ENCODE measurements at places on chromosomes 3 and 15.

DNA sequence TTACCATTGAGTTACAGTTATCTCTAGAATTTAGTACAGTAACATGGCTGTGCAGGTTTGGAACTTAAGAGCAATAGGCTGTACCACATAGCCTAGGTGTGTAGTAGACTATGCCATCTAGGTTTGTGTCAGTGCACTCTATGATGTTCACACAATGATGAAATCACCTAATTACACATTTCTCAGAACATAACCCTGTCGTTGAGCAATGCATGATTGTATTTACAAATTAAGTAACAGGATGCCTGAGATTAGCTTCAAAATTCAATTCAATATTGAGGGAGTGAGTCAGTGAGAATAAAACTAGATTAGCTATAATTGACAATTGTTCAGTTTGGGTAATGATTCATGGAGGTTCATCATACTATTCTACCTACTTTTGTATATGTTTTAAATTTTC, 633.8 kb downstream of the IGSF11 start:
- H3K4me3 ChIP-seq: no peak overlapping the region
- no peaks in the 10 kb centered on the region for H3K36me3 ChIP-seq
- no peak for DNase-seq
- H3K27ac ChIP-seq: no peak overlapping the region

DNA sequence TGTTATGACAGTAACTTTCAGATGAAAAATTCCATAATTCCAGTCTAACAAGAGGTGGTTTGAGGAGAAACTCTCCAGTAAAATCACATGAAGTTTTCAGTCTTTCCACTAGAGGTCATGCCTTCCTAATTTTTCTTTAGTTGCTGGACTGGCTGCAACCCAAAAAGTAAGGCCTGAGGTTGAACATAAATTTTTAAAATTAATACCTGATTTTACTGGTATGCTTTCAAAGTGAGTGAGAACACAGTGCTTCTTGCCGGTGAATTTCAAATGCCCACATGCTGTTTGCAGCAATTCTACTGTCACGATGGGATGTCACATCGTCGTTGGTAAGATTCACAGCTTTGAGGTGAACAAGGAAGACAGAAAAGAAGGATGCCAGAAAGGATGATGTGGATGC, 89.0 kb upstream of the FGF12 start:
- H3K27me3 ChIP-seq: peaks cover 11% of the 10 kb centered on the region
- H3K4me1 ChIP-seq: no peaks in the 10 kb centered on the region
- no peak for DNase-seq

- H3K27ac ChIP-seq: no peak overlapping the region
- no peaks in the 10 kb centered on the region for H3K27me3 ChIP-seq
- no peak overlapping the region for H3K4me3 ChIP-seq
- DNase-seq: no peak
Measured at GRCh38 chr3:87461036-87461435, 184.7 kb upstream of the POU1F1 start.

DNA sequence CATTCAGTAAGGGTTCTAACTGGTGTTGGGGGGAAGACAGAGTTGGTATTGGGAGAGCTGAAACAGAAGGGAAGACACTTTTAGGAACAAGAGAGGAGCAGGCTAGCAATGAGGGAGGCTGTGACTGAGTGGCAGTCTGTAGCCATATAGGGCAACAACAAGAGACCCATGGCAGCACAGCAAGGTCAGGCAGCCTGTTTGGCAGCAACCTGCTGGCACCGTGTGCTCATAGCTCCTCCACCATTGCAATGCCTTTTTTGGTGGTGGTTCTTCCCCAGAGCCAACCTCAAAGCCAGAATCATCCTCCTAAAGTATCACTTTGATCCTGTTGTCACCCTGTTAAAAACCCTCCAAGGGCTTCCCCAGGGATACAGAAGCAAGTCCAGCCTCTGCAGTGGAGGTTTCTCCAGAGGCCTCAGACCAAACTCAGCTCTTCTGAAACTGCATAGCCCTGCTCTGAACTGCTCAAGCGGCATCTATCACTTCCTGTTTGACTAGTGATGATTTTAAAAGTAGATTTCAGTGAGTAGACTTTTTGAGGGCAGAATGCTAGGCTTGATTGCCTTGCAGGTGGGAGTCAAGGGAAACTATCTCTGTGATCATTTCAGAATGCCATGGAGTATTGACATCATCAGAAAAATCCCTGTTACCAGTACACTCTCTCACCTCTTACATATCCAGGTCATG, 176.9 kb downstream of the STAC start:
- H3K27me3 ChIP-seq: no peaks in the 10 kb centered on the region
- no peak overlapping the region for H3K4me3 ChIP-seq
- H3K36me3 ChIP-seq: no peaks in the 10 kb centered on the region
- no peak overlapping the region for H3K27ac ChIP-seq
- H3K4me1 ChIP-seq: no peaks in the 10 kb centered on the region

DNA sequence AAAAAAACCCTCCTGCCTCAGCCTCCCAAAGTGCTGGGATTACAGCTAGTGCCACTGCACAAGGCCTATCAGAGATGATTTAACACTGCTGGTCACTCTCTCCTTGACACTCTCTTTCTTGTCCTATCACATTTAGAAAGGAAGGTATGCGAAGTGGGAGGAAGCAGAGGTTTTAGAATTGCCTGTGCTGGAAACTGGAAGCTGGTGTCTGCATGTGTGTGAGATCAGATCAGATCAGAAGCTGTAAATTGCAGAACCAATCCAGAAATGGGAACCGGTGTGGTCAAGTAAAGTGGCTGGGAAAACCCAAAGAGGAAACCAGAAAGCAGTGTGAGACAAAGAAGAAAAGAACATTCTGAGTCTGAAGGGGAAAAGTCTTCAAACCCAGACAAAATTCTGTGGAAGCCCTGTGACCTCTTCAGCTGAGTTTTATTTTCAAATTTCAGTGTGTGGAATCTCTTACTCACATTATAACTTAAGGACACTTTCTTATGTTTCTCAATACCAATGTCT, 2.8 kb downstream of the EFHB start:
- peak; percentile 66 for DNase-seq
- H3K4me3 ChIP-seq: peak overlapping the region; percentile 79
- H3K4me1 ChIP-seq: peaks cover 27% of the 10 kb centered on the region
- H3K36me3 ChIP-seq: no peaks in the 10 kb centered on the region
- peaks cover 10% of the 10 kb centered on the region for H3K27me3 ChIP-seq

GRCh38 chr3:30795176-30795575, 99.3 kb downstream of the GADL1 start:
- no peak overlapping the region for H3K27ac ChIP-seq
- no peak for DNase-seq
- H3K4me3 ChIP-seq: no peak overlapping the region
- H3K4me1 ChIP-seq: no peaks in the 10 kb centered on the region
- H3K27me3 ChIP-seq: peaks cover 5% of the 10 kb centered on the region

GRCh38 chr3:196108075-196108743, 26.3 kb upstream of the TFRC start:
- H3K4me1 ChIP-seq: peaks cover 16% of the 10 kb centered on the region
- H3K36me3 ChIP-seq: no peaks in the 10 kb centered on the region
- H3K27me3 ChIP-seq: no peaks in the 10 kb centered on the region
- H3K27ac ChIP-seq: no peak overlapping the region
- H3K4me3 ChIP-seq: no peak overlapping the region

DNA sequence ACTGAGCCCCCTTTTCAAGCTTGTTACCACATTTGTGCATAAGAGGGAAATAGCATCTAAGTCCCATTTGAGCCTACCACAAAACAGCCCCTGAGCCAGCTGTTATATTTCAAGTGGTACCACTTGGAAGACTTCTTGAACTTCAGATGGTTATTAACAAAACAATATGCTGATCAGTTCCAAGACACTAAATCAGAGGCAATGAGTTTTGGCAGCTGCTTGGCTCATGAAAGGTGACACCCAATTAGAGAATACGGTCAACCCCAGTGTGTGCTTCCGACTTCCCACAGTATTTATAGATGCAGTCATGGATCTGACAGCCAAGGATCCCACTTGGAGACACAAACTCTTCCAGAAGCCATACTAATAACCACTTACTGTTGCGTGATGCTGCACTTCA, 469.6 kb upstream of the PPP2R3A start:
- H3K36me3 ChIP-seq: no peaks in the 10 kb centered on the region
- H3K4me1 ChIP-seq: no peaks in the 10 kb centered on the region
- DNase-seq: no peak
- no peak overlapping the region for H3K27ac ChIP-seq
- H3K27me3 ChIP-seq: no peaks in the 10 kb centered on the region

- H3K27me3 ChIP-seq: no peaks in the 10 kb centered on the region
- DNase-seq: no peak
- H3K36me3 ChIP-seq: peaks cover 15% of the 10 kb centered on the region
- peaks cover 14% of the 10 kb centered on the region for H3K4me1 ChIP-seq
- H3K4me3 ChIP-seq: no peak overlapping the region
Measured at GRCh38 chr15:49131403-49131802, 24.0 kb downstream of the COPS2 start.

GRCh38 chr3:184724699-184725098, 12.8 kb upstream of the MAGEF1 start:
- H3K4me1 ChIP-seq: peaks cover 3% of the 10 kb centered on the region
- H3K36me3 ChIP-seq: no peaks in the 10 kb centered on the region
- no peaks in the 10 kb centered on the region for H3K27me3 ChIP-seq
- no peak for DNase-seq
- no peak overlapping the region for H3K27ac ChIP-seq

DNA sequence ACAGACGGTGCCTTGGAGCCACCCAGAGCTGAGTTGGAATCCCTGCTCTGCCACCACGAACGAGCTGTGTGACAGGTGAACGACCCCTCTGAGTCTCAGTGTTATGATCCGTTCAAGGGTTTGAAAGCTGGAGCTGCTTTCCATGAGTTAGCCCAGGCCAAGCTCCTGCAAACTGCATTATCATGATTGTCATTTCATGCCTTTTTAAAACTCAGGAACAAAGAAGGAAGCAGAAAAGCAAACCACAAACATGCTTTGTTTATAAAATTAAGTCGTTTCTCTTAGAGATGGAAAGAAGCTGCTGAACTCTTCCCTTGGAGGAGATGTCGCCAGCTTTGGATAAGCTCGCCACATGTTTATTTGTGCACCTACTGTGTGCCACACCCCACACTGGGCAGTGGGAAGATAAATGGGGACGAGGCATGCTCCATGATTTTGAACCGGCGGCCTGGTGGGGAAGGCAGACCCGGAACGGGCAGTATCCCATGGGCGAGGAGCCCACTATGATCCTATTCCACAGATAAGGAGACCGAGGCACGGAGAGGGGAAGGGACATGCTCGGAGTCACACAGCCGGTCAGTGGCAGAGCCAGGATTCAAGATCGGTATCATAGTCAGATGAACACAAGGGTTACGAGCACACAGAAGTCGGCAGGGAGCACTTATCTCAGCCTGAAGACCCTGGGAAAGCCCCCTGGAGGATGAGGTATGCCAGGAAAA, 15.9 kb downstream of the HRH1 start:
- no peaks in the 10 kb centered on the region for H3K36me3 ChIP-seq
- H3K4me3 ChIP-seq: no peak overlapping the region
- no peak for DNase-seq
- no peak overlapping the region for H3K27ac ChIP-seq
- no peaks in the 10 kb centered on the region for H3K4me1 ChIP-seq
- H3K27me3 ChIP-seq: peaks cover 9% of the 10 kb centered on the region

GRCh38 chr15:32651229-32651837, 9.8 kb downstream of the SCG5 start:
- H3K27me3 ChIP-seq: no peaks in the 10 kb centered on the region
- H3K4me3 ChIP-seq: no peak overlapping the region
- DNase-seq: peak; percentile 68
- H3K27ac ChIP-seq: no peak overlapping the region

DNA sequence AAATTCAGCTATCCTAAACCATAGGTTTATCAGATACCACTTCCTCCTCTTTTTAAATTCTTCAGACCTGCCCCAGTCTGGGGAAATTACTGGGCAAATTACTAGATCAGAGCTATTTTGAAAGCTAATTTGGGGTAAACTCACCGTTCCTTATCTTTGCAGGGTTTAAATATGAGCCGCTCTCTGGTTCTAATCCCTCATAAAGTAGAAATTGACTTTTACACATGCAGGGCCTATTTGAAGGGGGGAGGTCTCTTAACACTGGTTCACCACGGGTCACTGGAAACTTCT, 11.0 kb upstream of the MEIS2 start:
- DNase-seq: no peak
- peaks cover 6% of the 10 kb centered on the region for H3K4me1 ChIP-seq
- no peak overlapping the region for H3K4me3 ChIP-seq
- H3K36me3 ChIP-seq: peaks cover 20% of the 10 kb centered on the region
- H3K27ac ChIP-seq: no peak overlapping the region

- no peaks in the 10 kb centered on the region for H3K36me3 ChIP-seq
- no peak overlapping the region for H3K27ac ChIP-seq
- H3K4me3 ChIP-seq: no peak overlapping the region
- peaks cover 10% of the 10 kb centered on the region for H3K4me1 ChIP-seq
- H3K27me3 ChIP-seq: peaks cover 10% of the 10 kb centered on the region
Measured at GRCh38 chr3:42697289-42698051, 5.1 kb downstream of the HHATL start.

- no peaks in the 10 kb centered on the region for H3K36me3 ChIP-seq
- no peaks in the 10 kb centered on the region for H3K27me3 ChIP-seq
- no peak overlapping the region for H3K27ac ChIP-seq
- no peak overlapping the region for H3K4me3 ChIP-seq
- no peak for DNase-seq
- no peaks in the 10 kb centered on the region for H3K4me1 ChIP-seq
Measured at GRCh38 chr3:132916096-132916495, 122.1 kb upstream of the TMEM108 start.

GRCh38 chr3:47010111-47010712, 30.7 kb downstream of the NBEAL2 start:
- H3K27me3 ChIP-seq: no peaks in the 10 kb centered on the region
- H3K36me3 ChIP-seq: no peaks in the 10 kb centered on the region
- no peak for DNase-seq
- H3K4me1 ChIP-seq: peaks cover 16% of the 10 kb centered on the region
- peak overlapping the region; percentile 34 for H3K4me3 ChIP-seq

Measured in natural killer cell treated with Interleukin-12 subunit alpha and Interleukin-12 subunit beta and Interleukin-15 and Interleukin-18, amount 100 ng/mL, for 72 hours (primary cell).